Diencephalon (tissue), 1 donor: ENCODE measurements at places on chromosomes 5 and 9. TPM values are rescaled to one million over a fixed set of nuclear protein-coding genes. Genes with fewer than 3 reads are reported as not detected.

The FABP6 gene
- 14.8 TPM for total RNA-seq

The ITK gene
- total RNA-seq, result 0.23 TPM

The TAS2R1 gene
- not detected for total RNA-seq

The FOXD4 gene
- 1.6 TPM for total RNA-seq

The ANAPC2 gene
- total RNA-seq, result 24.0 TPM

The SPINK7 gene
- total RNA-seq, result not detected

The PCA3 gene
- total RNA-seq, result 1.4 TPM

The WNT8A gene
- total RNA-seq, result 0.23 TPM

The GZMA gene
- not detected for total RNA-seq

The CYLC2 gene
- not detected for total RNA-seq

The EPB41L4A gene
- total RNA-seq, result 51.2 TPM

The ECSCR gene
- total RNA-seq, result 11.3 TPM
